Sigmoid colon (tissue), 7 donors: ENCODE measurements at places on chromosomes 2 and 18.

DNA sequence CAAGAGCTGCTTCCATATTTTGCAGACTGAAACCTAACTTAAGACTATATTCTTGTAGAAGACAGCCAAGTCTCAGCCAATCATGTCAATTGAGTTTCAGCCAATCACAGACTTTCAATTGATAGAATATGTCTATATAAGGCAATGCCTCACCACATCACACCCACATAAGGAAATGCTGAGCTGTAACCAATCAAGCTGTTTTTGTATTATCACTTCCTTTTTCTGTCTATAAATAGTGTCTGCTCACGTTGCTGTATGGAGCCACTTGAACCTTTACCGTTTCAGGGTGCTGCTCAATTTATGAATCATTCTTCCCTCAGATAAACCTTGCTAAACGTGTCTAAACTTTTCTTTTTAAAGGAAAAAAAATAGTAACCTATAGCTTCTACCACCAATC is 1554.4 kb upstream of the LRRTM1 start:
- no peak for DNase-seq

DNA sequence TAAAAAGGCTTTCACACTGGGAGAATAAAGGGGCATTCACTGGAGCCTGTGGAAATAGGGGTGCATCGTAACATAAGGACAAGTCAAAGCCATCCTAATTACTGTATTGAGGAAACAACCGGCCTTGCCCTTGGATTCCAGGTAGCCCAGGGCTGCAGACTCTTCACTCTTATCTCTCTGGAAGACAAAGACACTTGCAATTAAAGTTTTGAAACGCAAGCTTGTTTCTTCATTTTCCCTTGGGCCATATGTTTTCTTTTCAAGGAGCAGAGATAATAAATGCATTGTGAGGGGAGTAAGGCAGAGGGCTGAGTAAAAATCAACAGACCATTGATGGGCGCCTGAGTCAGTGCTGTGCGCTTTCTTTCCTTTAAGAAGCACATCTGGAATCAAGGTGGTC is 11.5 kb downstream of the TNFRSF11A start:
- no peak for DNase-seq

- DNase-seq = no peak
Measured at GRCh38 chr2:7691961-7692656, 774.9 kb downstream of the RNF144A start.

DNA sequence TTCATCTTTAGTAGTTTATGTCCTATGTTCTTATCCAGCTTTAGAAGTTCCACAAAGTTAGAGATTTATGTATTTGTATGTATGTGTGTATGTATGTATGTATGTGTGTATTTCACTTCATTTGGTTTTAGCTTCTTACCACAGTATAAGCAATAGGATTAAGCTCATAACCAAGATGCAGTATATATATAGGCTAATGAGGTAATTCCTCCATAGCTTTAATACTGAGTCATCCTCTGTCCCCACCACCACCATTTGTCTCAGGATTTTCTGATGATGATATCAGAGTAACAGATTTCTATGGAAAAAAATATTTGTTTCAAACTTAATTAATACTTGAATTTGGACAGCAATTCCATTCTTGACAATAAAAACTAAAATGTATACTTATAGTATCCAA is 159.2 kb downstream of the SOX11 start:
- DNase-seq = no peak

- no peak for DNase-seq
Measured at GRCh38 chr2:170680172-170680941, 34.8 kb upstream of the SP5 start.

GRCh38 chr2:151299920-151300539 is 10.6 kb upstream of the NMI start:
- no peak for DNase-seq

- DNase-seq = no peak
Measured at GRCh38 chr2:26911911-26912861, 58.3 kb upstream of the MAPRE3 start.
